CD4-positive, alpha-beta T cell treated with Interleukin-6 at 100 ng/mL for 8 hours (primary cell): ENCODE measurements at places on chromosomes 5 and 9.
A peak's percentile ranks its signal among the peaks of the same experiment; 100 is the strongest.

- DNase-seq = no peak
These were observed 1227.2 kb upstream of the WWC1 start for GRCh38 chr5:167064198-167064776.

- DNase-seq = no peak
These were observed 787 bp downstream of the FGFR4 start for GRCh38 chr5:177087398-177088005.

GRCh38 chr5:67643536-67643935 is 446.9 kb upstream of the CD180 start:
- DNase-seq = no peak

GRCh38 chr5:60196385-60197113 is 303.0 kb upstream of the PDE4D start:
- DNase-seq = no peak

- DNase-seq = no peak
These were observed 6.7 kb downstream of the LRRC70 start for GRCh38 chr5:62585306-62585705.

- DNase-seq = no peak
These were observed 30.0 kb downstream of the GOLM1 start for GRCh38 chr9:86069206-86069869.

DNA sequence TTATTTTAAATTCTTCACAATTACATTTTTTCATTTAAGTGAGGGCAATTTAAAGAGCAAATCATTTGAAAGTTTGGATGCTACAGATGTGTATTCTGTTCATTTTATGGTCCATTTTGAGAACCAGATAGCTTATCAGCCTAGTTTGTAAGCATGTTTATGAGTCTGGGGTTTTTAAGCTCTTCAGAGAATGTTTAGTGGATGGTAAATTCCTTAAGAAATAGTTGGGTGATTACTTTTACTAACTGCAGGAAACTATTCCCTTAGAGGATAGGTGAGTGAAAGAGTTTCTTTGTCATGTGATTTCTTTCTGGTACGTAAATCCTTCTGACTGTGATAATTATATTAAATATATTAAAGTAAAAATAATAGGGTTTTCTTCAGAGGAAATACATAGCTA is 17.6 kb downstream of the RASGRF2 start:
- no peak for DNase-seq

GRCh38 chr5:111278858-111279504 is 54.8 kb downstream of the CAMK4 start:
- DNase-seq = peak; percentile 81

- no peak for DNase-seq
These were observed 168.8 kb downstream of the GAPVD1 start for GRCh38 chr9:125430161-125431011.

DNA sequence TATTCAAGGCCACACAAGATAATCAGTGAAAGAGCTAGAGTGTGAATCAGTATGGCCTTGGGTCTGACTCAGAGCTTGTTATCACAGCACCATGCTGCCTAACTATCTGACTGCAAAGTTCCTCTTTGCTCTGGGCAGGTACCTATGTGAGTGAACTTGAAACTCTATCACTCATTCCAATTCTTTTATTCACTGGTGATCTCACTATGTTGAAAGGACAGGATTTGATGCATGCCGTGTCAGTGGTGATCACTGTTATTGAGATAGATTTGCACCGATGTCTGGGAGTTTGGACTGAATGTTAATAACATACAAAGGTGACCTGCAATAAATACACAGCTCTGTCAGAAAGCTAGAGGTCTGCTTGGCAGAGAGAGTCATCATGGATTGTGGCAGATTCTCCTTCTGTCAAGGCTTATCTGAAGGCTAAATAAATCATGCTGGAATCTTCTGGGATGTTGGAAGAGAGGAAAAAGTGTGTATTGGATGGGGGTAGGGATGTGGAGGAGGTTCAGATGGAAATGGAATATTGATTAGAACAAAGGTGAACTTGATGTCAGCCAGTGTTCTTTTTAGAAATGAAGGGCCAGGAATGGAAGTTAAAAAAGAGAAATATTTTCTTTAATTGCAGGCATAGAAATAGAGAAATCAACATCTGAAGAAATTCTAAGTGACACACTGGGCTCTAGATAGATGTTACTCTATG is 91.8 kb upstream of the TNC start:
- no peak for DNase-seq

DNA sequence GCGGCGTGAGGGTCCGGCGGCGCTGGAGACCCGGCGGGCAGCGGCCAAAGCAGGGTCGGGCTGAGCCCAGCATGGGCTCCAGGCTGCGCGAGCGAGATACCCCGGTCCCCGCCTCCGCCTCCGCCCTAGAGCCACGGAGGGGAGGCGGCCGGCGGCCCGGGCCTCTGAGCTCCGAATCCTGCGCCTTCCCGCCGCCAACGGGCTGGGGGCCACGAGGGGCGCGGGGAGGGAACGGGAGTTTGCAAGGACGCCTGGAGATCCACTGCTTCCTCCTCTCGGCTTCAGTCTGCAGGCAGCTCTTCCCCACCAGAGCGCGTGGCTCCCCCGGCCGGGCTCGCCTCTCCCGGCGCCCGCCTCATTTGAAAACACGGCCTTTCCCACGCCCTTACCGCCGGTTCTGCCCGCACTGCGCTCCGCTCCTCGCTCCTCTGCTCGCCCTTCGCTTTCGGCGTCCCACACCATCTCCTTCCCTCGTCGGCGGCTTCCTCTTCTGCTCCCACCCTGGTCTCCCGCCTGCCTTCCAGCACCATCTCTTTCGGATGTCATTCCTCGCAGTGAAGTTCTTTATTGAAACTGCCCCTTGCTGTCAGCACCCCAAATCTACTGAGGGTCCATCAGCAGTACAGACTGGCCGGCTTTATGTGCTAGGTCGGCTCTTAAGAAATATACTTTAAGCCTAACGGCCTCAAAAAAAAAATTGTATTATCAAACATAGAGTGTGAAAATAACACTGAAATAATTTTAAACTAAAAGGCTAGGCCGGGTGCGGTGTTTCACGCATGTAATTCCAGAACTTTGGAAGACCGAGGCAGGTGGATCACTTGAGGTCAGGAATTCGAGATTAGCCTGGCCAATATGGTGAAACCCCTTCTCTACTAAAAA is 105.0 kb upstream of the FAM120A start:
- no peak for DNase-seq

GRCh38 chr5:142796492-142797109 is 26.4 kb downstream of the ARHGAP26 start:
- DNase-seq = no peak

GRCh38 chr5:74454263-74455030 is 186.1 kb downstream of the ENC1 start:
- DNase-seq = no peak

DNA sequence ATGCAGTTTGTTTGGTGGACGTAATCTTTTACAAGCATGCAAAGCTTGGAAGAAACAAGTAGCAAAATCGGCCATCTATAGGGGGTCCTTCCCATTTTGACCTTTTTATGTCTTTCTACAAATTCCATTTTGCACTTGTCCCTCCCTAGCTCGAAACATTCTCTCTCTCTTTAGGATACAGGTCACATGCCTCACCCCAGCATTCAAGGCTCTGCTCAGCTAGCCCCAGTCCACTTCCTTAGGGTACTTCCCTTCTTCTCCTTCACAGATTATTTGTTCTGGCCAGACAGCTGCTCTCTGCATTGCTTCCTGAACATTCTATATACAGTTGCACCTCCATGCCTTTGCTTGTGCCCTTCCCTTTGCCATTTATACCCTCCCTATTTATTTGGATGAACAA is 31.7 kb upstream of the TRIM14 start:
- DNase-seq = no peak
